ENCODE measurements at places on chromosomes 7 and 10.

DNA sequence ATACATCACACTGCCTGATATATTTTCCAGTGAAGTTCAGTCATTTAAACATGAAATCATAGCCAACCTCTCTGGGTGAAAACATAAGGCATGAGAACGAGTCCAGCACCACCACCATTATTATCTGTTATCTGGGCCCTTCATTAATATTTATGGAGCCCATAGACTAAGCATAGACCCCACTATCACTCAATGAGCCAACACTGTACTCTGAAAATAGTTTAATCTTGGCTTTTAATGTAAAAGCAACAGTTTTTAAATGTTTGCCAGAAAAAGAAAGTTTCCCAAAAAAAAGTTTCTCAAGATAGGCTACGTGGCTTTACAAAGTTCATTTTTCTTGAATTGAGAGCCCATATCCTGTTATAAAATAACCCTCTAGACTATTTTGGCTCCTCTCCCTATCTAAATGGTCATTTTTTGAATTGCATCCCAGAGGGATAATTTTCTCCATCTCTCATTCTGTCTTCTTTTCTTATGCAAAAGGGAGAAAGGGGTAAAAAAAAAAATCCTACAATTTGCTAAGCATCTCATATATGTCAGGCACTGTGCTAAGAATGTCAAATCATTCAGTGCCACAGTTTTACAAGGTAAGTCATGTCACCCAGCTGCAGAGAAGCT lies 66.1 kb downstream of the FZD1 start:
- DNase-seq: no peak

- DNase-seq: no peak
These were observed 6.8 kb upstream of the HECW1 start for GRCh38 chr7:43105521-43106120.

- no peak for DNase-seq
These were observed 45.1 kb upstream of the CCNJ start for GRCh38 chr10:95998255-95998784.

- DNase-seq: no peak
These were observed 7.6 kb downstream of the ASB15 start for GRCh38 chr7:123608991-123609882.

- no peak for DNase-seq
These were observed 146.7 kb upstream of the COL1A2 start for GRCh38 chr7:94247970-94248369.

Data from amniotic stem cell (primary cell).